ENCODE measurements at places on chromosomes 1 and 21. TPM values are rescaled to one million over a fixed set of nuclear protein-coding genes. Genes with fewer than 3 reads are reported as not detected.

The CHI3L2 gene
- 3.2 TPM for total RNA-seq

The TUFT1 gene
- total RNA-seq: 45.5 TPM

The CHODL gene
- 0.05 TPM for total RNA-seq

The PYHIN1 gene
- total RNA-seq: not detected

The TMOD4 gene
- total RNA-seq: 0.35 TPM

The HEYL gene
- total RNA-seq: 84.9 TPM

The RHD gene
- total RNA-seq: not detected

The TYW3 gene
- total RNA-seq: 13.3 TPM

The BSND gene
- total RNA-seq: not detected

The TFB2M gene
- 16.0 TPM for total RNA-seq

The OR10Z1 gene
- not detected for total RNA-seq

The SLC2A5 gene
- 12.6 TPM for total RNA-seq

The ACTL8 gene
- total RNA-seq: not detected

The TLCD4 gene
- 5.3 TPM for total RNA-seq

The NR1I3 gene
- not detected for total RNA-seq

The HES2 gene
- total RNA-seq: 12.5 TPM

The OR6N2 gene
- not detected for total RNA-seq

The LYPLAL1 gene
- 32.5 TPM for total RNA-seq

The TCP10L gene
- total RNA-seq: 0.83 TPM

The ERO1B gene
- 3.9 TPM for total RNA-seq

The RAD54L gene
- total RNA-seq: 0.59 TPM

The BARHL2 gene
- not detected for total RNA-seq

The AQP10 gene
- not detected for total RNA-seq

The NPPA gene
- total RNA-seq: 0.47 TPM

The CHIA gene
- not detected for total RNA-seq

The DDI2 gene
- total RNA-seq: 34.7 TPM

The PTPRF gene
- 7.8 TPM for total RNA-seq

The RIMKLA gene
- not detected for total RNA-seq

The ADGRB2 gene
- 20.2 TPM for total RNA-seq

The PPIAL4G gene
- total RNA-seq: not detected

The RIIAD1 gene
- not detected for total RNA-seq

The C1QC gene
- not detected for total RNA-seq

The ARHGEF2 gene
- total RNA-seq: 478 TPM

The OR2L8 gene
- total RNA-seq: not detected

The PLA2G5 gene
- not detected for total RNA-seq

The MIXL1 gene
- total RNA-seq: not detected

The HSF2BP gene
- 3.2 TPM for total RNA-seq

The FAM167B gene
- not detected for total RNA-seq

The EDN2 gene
- not detected for total RNA-seq

The NGF gene
- 0.51 TPM for total RNA-seq

The CFAP141 gene
- total RNA-seq: not detected

The CLDN8 gene
- total RNA-seq: not detected

The RBM11 gene
- not detected for total RNA-seq

The SPATA21 gene
- total RNA-seq: not detected

The GLIS1 gene
- 1.9 TPM for total RNA-seq

The EFNA4 gene
- total RNA-seq: 4.9 TPM

Data from myocyte (in vitro differentiated cells).